ENCODE measurements at places on chromosomes 2 and 18. TPM values are rescaled to one million over a fixed set of nuclear protein-coding genes. Genes with fewer than 3 reads are reported as not detected.

DNA sequence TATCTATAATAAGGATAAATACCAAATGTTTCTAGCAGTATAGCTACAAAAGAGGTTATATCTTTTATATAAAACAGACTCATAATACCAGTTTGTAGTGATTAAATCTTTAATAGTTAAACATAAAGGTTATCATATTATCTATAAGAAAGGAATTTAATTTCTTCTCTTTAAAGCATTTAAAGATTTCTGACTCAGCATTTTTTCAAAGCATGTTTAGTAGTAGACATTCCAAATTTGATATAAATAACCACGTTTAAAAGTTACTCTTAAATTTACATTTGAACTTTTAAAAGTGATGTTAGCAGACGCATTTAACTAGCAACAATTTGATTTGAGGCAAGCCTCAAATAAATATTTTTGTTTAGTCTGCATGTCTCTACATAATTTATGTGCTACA is 1508.0 kb upstream of the NXPH2 start:
- no peak for DNase-seq

GRCh38 chr2:156057647-156058046 is 274.9 kb downstream of the NR4A2 start:
- DNase-seq, result no peak

GRCh38 chr2:98468621-98469236 is 24.1 kb downstream of the INPP4A start:
- no peak for DNase-seq

DNA sequence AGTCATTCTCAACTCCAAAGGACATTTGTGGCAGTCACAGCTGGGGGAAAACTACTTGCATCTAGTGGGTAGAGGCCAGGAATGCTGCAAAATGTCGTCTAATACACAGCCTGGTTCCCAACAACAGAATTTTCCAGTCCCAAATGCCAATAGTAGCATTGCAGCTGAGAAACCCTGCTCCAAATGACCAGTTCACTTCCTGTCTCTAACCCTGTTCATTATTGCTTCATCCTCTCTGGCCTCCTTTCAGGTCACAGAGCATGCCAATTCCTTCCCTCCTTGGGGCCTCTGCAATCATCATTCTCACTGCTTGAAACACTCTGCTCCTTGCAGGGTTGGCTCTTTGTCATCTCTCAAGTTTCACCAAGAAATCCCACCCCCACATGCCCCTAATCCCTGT is 139.1 kb downstream of the IRS1 start:
- DNase-seq, result peak; percentile 56

DNA sequence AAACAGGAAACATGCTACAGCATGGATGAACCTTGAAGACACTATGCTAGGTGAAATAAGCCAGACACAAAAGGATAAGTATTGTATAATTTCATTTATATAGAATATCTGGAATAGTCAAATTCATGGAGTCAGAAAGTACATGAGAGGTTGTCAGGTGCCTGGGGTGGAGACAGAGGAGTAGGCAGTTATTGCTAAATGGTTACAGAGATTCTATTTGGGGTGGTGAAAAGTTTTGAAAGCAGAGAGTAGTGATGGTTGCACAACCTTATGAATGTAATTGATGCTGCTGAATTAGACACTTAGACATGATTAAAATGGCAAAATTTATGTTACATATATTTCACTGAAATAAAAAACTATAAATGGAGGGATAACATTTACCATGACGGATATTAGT is 197.4 kb downstream of the VAPA start:
- DNase-seq, result no peak

ZSWIM2 gene
- total RNA-seq, result not detected
